ENCODE measurements at places on chromosomes 12 and 14. TPM values are rescaled to one million over a fixed set of nuclear protein-coding genes. Genes with fewer than 3 reads are reported as not detected.

The CRIP1 gene
- 0.98 TPM for total RNA-seq

The TAS2R31 gene
- total RNA-seq, result 1.0 TPM

The CLEC1B gene
- total RNA-seq, result not detected

The NUAK1 gene
- total RNA-seq, result 0.02 TPM

The HOXC4 gene
- 1.1 TPM for total RNA-seq

The AMDHD1 gene
- total RNA-seq, result not detected
